ENCODE measurements at places on chromosomes 1 and 21. TPM values are rescaled to one million over a fixed set of nuclear protein-coding genes. Genes with fewer than 3 reads are reported as not detected.

The CDA gene
- 13.3 TPM for total RNA-seq

DNA sequence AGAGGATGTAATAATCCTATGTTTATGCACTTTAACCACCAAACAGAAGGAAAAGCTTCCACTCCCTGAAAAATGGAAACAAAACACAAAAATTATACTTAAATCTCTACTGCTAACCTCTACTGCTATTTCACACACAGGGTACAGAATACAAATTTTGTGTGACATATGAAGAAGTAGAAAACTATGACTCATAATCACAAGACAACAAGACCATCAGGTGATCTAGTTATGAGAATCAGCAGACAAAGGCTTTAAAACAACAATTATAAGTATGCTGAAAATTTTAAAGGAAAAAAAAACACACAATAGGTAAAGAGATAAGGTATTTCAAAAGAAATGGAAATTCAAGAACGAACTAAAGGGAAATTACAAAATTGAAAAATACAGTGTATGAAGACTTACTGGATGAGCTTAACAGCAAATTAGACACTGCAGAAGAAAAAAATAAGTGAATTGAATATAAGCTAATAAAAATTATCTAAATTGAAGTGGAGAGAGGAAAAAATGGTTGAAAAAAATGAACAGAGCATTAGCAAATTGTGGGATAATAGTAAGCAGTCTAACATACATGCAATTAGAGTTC is 13.6 kb upstream of the NAV1 start:
- H3K4me1 ChIP-seq = peaks cover 14% of the 10 kb centered on the region
- no peak overlapping the region for H3K27ac ChIP-seq
- peaks cover 5% of the 10 kb centered on the region for H3K36me3 ChIP-seq
- no peak for DNase-seq
- no peak overlapping the region for H3K4me3 ChIP-seq

The ATG4C gene
- 11.7 TPM for total RNA-seq

The ZYG11A gene
- total RNA-seq = 0.51 TPM

The KNCN gene
- total RNA-seq = not detected

The PLA2G4A gene
- total RNA-seq = 0.93 TPM

All from HFFc6 (cell line).